Stimulated activated CD8-positive, alpha-beta memory T cell treated with anti-CD3 and anti-CD28 coated beads, Interleukin-2, amount 100 ng/mL, for 1 hour (primary cell): ENCODE measurements at places on chromosomes 7 and 10.

GRCh38 chr7:151509670-151510333 lies 9.9 kb downstream of the RHEB start:
- DNase-seq, result no peak

GRCh38 chr10:37854626-37855025 lies 2.8 kb downstream of the ZNF248 start:
- DNase-seq, result no peak

DNA sequence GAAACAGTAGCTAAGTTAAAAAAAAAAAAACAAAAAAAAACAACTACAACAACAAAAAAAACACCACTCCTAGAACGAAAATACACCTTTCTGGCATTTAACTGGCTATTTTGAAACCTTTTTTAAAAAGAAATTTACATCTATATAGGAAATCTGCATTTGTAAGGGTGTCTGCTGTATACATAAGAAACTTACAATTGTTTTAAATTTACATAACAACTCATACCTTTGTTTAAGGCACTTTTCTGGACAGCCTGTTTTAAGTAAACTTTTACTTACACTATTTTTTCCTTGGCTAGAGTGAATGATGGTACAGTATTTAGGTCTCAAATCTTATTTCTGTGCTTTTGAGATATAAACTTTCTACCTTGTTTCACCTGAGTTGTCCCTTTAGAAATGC lies 34.0 kb upstream of the PAPSS2 start:
- no peak for DNase-seq

GRCh38 chr7:103710247-103710646 lies 264.2 kb upstream of the SLC26A5 start:
- DNase-seq, result no peak
